Smooth muscle cell of the coronary artery (primary cell): ENCODE measurements at places on chromosomes 11 and 22. TPM values are rescaled to one million over a fixed set of nuclear protein-coding genes. Genes with fewer than 3 reads are reported as not detected.

FGF19 gene
- total RNA-seq: not detected in 2 replicates

TIRAP gene
- total RNA-seq: 1.3 and 1.7 TPM in 2 replicates

SCGB1A1 gene
- total RNA-seq: not detected in 2 replicates

GSTT2B gene
- total RNA-seq: 5.1 and 9.5 TPM in 2 replicates

PHLDA2 gene
- 0.23 and 5.7 TPM in 2 replicates for total RNA-seq

ABCG4 gene
- total RNA-seq: under 0.01 and 0.15 TPM in 2 replicates

TRIM49 gene
- total RNA-seq: not detected in 2 replicates

OR2AG2 gene
- total RNA-seq: 0.08 TPM in 1 of 2 replicates, not detected in the other

GRIK4 gene
- 0.12 TPM in 1 of 2 replicates, not detected in the other for total RNA-seq

SNU13 gene
- total RNA-seq: 76.8 and 94.9 TPM in 2 replicates

PHETA2 gene
- total RNA-seq: 11.6 and 19.4 TPM in 2 replicates

MMP8 gene
- total RNA-seq: not detected in 2 replicates

RTN4RL2 gene
- total RNA-seq: 0.12 TPM in 1 of 2 replicates, not detected in the other

PATE4 gene
- total RNA-seq: not detected in 2 replicates

TAGLN gene
- total RNA-seq: 103 and 2,351 TPM in 2 replicates

TBX10 gene
- not detected in 2 replicates for total RNA-seq

MLC1 gene
- under 0.01 and 1.9 TPM in 2 replicates for total RNA-seq

CCDC87 gene
- 0.12 and 0.15 TPM in 2 replicates for total RNA-seq

TCN2 gene
- total RNA-seq: 4.6 and 4.9 TPM in 2 replicates

TREH gene
- total RNA-seq: 0.08 and 0.12 TPM in 2 replicates

ACTN3 gene
- under 0.01 and 0.12 TPM in 2 replicates for total RNA-seq

CABP4 gene
- total RNA-seq: not detected in 2 replicates

CCDC73 gene
- not detected in 2 replicates for total RNA-seq

C22orf31 gene
- total RNA-seq: 0.35 TPM in 1 of 2 replicates, not detected in the other

TTC12 gene
- total RNA-seq: 7.5 and 10.5 TPM in 2 replicates

RIMBP3C gene
- total RNA-seq: 0.15 and 0.70 TPM in 2 replicates

TLCD5 gene
- 4.7 and 7.1 TPM in 2 replicates for total RNA-seq

PHF21B gene
- not detected in 2 replicates for total RNA-seq

C11orf52 gene
- total RNA-seq: 0.23 and 0.38 TPM in 2 replicates

APOA1 gene
- 1.1 and 103 TPM in 2 replicates for total RNA-seq

LRP4 gene
- total RNA-seq: 7.7 and 8.6 TPM in 2 replicates

CDC42EP1 gene
- total RNA-seq: 3.2 and 15.3 TPM in 2 replicates

ASRGL1 gene
- 1.1 and 1.5 TPM in 2 replicates for total RNA-seq

GPHA2 gene
- total RNA-seq: not detected in 2 replicates

PAMR1 gene
- total RNA-seq: 30.7 and 1,061 TPM in 2 replicates

DEFB131B gene
- not detected in 2 replicates for total RNA-seq

ARHGAP20 gene
- 1.3 and 4.7 TPM in 2 replicates for total RNA-seq

NCR3LG1 gene
- total RNA-seq: 0.94 and 2.7 TPM in 2 replicates

OR8B3 gene
- total RNA-seq: not detected in 2 replicates

BRD1 gene
- total RNA-seq: 20.4 and 20.6 TPM in 2 replicates

GLB1L2 gene
- total RNA-seq: 0.15 and 0.23 TPM in 2 replicates

OR52I2 gene
- total RNA-seq: not detected in 2 replicates

SLC22A9 gene
- total RNA-seq: not detected in 2 replicates

TRIM48 gene
- not detected in 2 replicates for total RNA-seq
